ENCODE measurements at places on chromosomes 13 and 19.

- no peak overlapping the region for H3K27ac ChIP-seq
- no peak for DNase-seq
- no peaks in the 10 kb centered on the region for H3K4me1 ChIP-seq
- no peak overlapping the region for H3K4me3 ChIP-seq
Measured at GRCh38 chr13:93750676-93751075, 524.1 kb downstream of the GPC6 start.

DNA sequence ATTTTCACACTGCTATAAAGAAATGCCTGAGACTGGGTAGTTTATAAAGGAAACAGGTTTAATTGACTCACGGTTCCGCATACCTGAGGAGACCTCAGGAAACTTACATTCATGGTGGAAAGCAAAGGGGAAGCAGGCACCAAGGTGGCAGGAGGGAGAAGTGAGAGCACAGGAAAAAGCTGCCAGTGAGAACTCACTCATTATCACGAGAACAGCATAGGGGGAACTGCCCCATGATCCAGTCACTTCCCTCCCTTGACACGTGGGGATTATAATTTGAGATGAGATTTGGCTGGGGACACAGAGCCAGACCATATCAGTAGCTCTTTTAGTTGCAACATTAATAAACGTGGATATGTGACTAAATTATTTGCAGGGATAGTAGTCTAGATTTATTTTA lies 4.3 kb upstream of the KCTD4 start:
- no peak for DNase-seq
- H3K4me3 ChIP-seq, result no peak overlapping the region
- no peak overlapping the region for H3K27ac ChIP-seq
- peaks cover 19% of the 10 kb centered on the region for H3K4me1 ChIP-seq

- no peak overlapping the region for H3K4me3 ChIP-seq
- peaks cover 9% of the 10 kb centered on the region for H3K4me1 ChIP-seq
- H3K36me3 ChIP-seq, result no peaks in the 10 kb centered on the region
- H3K27ac ChIP-seq, result no peak overlapping the region
- no peaks in the 10 kb centered on the region for H3K27me3 ChIP-seq
- no peak for DNase-seq
Measured at GRCh38 chr13:23960566-23961156, 63.4 kb upstream of the C1QTNF9B start.

- H3K4me3 ChIP-seq, result peak overlapping the region; percentile 46
- H3K27ac ChIP-seq, result peak overlapping the region; percentile 83
- H3K36me3 ChIP-seq, result peaks cover 72% of the 10 kb centered on the region
- H3K4me1 ChIP-seq, result peaks cover 18% of the 10 kb centered on the region
- no peak for DNase-seq
Measured at GRCh38 chr19:10817291-10818038, 18.5 kb downstream of the TMED1 start.

DNA sequence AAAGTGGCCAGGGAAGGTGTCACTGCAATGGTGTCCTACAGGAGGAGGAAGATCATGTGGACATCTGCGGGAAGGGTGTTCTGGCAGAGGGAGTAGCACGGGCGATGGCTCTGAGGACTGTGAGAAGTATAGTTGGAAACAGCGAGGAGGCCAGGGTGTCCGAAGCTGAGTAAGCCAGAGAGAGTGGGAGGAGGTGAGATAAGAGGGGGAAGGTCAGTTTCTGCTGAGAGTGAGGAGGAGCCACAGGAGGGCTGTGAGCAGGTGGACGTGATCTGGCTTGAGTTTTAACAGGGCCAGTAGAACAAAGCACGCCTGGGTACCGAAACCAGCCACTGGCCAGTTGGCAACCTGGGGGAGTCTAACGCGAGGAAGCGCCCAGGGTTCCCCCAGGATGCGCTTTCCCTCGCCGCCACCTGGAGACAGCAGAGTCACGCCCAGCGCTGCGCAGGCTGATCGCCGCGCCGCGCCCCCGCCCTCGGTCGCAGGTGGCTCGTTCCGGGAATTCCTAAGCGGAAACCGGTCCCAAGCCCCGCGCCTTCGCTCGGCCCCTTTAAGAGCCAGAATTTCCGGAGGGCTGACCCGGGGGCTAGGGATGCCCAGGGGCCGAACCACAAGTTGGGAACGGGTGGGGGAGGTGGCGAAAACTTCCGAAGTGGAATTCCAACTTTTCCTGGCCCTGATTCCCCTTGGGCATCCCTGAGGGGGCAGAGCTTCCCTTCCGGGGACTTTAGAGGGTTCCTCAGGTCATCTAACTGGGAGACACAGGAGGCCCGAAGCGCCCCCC lies 1.1 kb upstream of the LSR start:
- peak overlapping the region; percentile 95 for H3K27ac ChIP-seq
- H3K36me3 ChIP-seq, result peaks cover 6% of the 10 kb centered on the region
- H3K27me3 ChIP-seq, result peaks cover 20% of the 10 kb centered on the region

DNA sequence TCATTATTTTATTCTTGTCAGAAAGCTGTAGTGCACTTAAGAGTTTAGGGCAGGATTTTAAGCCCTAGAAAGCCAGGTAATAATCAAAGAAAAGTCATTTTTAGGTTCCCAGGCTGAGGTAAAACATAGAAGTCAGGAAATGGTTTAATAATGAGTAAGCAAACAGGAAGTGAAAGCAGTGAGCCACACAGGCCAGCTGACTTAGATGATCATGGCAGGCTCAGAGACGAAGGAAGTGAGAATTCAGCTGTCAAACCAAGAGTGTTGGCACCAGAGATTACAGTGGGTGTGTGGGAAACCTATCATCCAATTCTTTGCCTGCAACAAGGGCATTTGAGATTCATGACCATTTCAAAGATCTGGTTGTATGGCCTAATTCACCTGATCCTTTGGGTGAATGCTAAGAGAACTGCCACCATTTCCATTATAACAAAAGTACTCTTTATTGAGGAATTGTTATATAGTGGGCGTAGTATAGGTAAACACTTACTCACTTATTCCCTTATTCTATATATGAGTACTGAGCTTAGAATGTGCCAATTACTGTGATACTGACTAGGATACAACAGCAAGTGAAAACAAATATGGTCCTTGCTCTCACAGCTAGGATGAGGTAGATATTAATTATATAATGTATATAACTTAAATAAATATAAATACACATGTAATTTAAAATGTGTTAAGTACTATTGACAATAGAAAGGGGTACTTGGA lies 103.7 kb upstream of the EDNRB start:
- H3K27ac ChIP-seq, result no peak overlapping the region
- no peaks in the 10 kb centered on the region for H3K4me1 ChIP-seq
- no peaks in the 10 kb centered on the region for H3K36me3 ChIP-seq
- DNase-seq, result no peak
- no peak overlapping the region for H3K4me3 ChIP-seq
- H3K27me3 ChIP-seq, result no peaks in the 10 kb centered on the region

DNA sequence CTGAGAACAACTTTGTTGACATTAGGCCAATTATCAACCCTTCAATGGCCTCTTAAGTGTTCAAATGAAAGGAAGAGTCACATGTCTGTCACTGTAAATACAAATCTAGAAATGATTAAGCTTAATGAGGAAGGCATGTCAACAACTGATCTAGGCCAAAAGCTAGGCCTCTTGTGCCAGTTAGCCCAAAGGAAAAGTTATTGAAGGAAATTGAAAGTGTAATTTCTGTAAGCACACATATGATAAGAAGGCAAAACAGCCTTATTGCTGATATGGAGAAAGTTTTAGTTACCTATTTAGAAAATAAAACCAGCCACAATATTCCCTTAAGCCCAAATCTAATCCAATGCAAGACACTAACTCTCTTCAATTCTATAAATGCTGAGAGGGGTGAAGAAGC lies 604.7 kb downstream of the SLITRK6 start:
- no peak for DNase-seq
- H3K36me3 ChIP-seq, result no peaks in the 10 kb centered on the region
- no peak overlapping the region for H3K27ac ChIP-seq
- no peaks in the 10 kb centered on the region for H3K27me3 ChIP-seq

GRCh38 chr13:50420718-50421472 lies 405.7 kb downstream of the KCNRG start:
- no peak for DNase-seq
- no peaks in the 10 kb centered on the region for H3K36me3 ChIP-seq
- H3K27ac ChIP-seq, result no peak overlapping the region

GRCh38 chr13:110374431-110375370 lies 67.6 kb downstream of the COL4A2 start:
- no peak overlapping the region for H3K4me3 ChIP-seq
- H3K27ac ChIP-seq, result no peak overlapping the region
- no peaks in the 10 kb centered on the region for H3K4me1 ChIP-seq

- H3K4me3 ChIP-seq, result no peak overlapping the region
- peak; percentile 64 for DNase-seq
- H3K27ac ChIP-seq, result no peak overlapping the region
- no peaks in the 10 kb centered on the region for H3K27me3 ChIP-seq
Measured at GRCh38 chr13:110648848-110649421, 33.6 kb downstream of the NAXD start.

DNA sequence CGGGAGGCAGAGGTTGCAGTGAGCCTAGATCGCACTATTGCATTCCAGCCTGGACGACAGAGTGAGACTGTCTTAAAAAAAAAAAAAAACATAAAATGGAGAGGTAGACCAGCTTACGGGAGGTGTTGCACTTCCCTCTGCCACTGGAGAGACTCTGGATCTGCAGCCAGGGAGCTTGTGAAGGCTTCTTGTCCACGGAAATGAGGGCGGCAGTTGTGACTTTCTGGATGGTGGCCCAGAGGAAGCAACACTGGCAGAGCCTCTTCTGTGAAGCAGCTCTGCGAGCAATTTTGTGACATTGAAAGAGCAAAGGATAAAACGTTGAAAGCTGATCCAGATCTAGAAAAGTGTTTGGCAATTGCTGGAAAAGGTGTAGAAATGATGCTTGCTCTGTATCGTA lies 10.4 kb downstream of the SPINT2 start:
- H3K27me3 ChIP-seq, result no peaks in the 10 kb centered on the region
- H3K4me1 ChIP-seq, result peaks cover 49% of the 10 kb centered on the region
- H3K4me3 ChIP-seq, result no peak overlapping the region

DNA sequence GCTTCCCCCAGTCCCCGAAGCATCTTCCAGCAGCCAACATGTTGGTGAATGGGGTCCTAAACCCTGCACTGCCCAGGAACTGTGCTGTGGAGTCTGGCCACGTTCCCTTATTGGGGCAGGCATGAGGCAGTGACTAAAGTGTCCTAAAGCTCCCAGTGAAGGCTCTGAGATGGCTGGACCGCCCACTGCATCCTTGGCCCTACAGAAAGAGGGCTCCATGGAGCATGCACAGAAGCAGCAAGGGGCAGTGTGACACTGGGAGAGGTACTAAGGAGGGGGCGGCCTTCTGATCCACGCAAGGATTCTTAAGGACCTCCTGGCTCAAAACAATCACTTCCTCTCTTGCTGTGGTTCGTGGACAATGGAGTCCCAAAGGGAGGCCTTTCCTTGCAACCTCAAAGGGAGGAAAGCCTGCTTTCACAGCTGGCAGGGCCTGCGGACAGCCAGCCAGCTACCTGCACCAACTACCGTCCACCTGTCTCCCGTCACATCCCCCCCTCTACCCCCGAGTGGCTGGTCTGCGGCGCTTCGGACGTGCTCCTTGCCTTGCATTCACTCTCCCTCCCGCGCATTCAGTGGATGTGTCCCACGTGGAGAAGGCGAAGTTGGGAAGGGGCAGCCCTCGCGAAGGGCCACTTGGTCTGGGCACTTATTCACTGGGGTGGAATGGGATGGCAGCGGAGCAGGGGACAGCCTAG lies 63.9 kb upstream of the STARD13 start:
- peaks cover 10% of the 10 kb centered on the region for H3K4me1 ChIP-seq
- peak overlapping the region; percentile 89 for H3K27ac ChIP-seq
- peak overlapping the region; percentile 80 for H3K4me3 ChIP-seq
- no peaks in the 10 kb centered on the region for H3K36me3 ChIP-seq
- peaks cover 5% of the 10 kb centered on the region for H3K27me3 ChIP-seq

- no peak overlapping the region for H3K4me3 ChIP-seq
- H3K27me3 ChIP-seq, result no peaks in the 10 kb centered on the region
- no peak for DNase-seq
- peaks cover 22% of the 10 kb centered on the region for H3K4me1 ChIP-seq
- H3K27ac ChIP-seq, result no peak overlapping the region
- no peaks in the 10 kb centered on the region for H3K36me3 ChIP-seq
Measured at GRCh38 chr13:98295371-98295770, 118.3 kb upstream of the RNF113B start.

GRCh38 chr13:49428041-49428763 lies 15.7 kb downstream of the CAB39L start:
- no peak overlapping the region for H3K4me3 ChIP-seq
- no peaks in the 10 kb centered on the region for H3K27me3 ChIP-seq
- H3K36me3 ChIP-seq, result peaks cover 18% of the 10 kb centered on the region

DNA sequence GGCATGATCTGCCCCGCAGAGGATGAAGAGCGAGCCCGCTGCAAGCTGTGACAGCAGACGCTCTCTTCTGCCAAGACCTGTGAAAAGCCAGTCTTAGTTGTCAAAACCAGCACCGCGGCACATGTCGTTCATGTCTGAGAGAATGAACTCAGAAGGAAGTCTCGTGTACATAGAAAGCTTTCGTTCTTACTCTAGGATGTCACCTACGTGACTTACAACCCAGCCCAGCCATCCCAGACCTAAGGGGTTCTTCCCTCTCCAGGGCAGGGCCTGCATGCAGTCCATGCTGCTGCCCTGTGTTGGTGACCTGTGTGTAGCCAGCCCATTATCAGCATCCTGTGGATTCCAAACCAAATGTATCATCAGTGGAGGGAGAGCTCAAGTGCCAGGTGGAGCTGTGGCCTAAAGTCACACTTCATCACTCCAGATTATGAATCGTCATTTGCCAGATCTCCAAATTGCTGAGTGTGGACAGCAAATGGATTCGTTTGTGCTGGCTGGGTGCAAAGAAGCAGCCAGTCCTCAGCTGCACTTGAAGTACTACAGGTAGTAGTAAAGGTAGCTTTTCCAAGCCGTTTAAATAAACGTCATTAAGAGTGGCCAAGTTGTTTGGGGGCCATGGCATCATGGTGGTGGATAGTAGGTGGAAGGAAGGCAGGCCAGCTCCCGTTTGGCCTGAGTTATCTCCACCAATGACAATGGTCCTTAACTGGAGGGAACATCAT lies 73.9 kb upstream of the GPR183 start:
- H3K4me3 ChIP-seq, result no peak overlapping the region
- H3K27ac ChIP-seq, result no peak overlapping the region
- peaks cover 12% of the 10 kb centered on the region for H3K4me1 ChIP-seq

- peaks cover 19% of the 10 kb centered on the region for H3K27me3 ChIP-seq
- H3K36me3 ChIP-seq, result no peaks in the 10 kb centered on the region
- H3K4me1 ChIP-seq, result no peaks in the 10 kb centered on the region
- H3K27ac ChIP-seq, result no peak overlapping the region
Measured at GRCh38 chr19:33953023-33953422, 156.4 kb downstream of the KCTD15 start.

- H3K4me1 ChIP-seq, result no peaks in the 10 kb centered on the region
Measured at GRCh38 chr13:21825186-21825585, 154.3 kb downstream of the FGF9 start.
